KBM-7 (cell line): ENCODE measurements at places on chromosomes 16 and 17.
A peak's percentile ranks its signal among the peaks of the same experiment; 100 is the strongest.

- DNase-seq, result no peak
Measured at GRCh38 chr17:78940708-78941107, 15.5 kb upstream of the TIMP2 start.

- DNase-seq, result no peak
Measured at GRCh38 chr16:53962041-53962440, 258.1 kb downstream of the FTO start.

- peak; percentile 89 for DNase-seq
Measured at GRCh38 chr17:50139950-50140885, 10.3 kb upstream of the SAMD14 start.

GRCh38 chr16:752007-752312 is 8.6 kb upstream of the MSLN start:
- no peak for DNase-seq

DNA sequence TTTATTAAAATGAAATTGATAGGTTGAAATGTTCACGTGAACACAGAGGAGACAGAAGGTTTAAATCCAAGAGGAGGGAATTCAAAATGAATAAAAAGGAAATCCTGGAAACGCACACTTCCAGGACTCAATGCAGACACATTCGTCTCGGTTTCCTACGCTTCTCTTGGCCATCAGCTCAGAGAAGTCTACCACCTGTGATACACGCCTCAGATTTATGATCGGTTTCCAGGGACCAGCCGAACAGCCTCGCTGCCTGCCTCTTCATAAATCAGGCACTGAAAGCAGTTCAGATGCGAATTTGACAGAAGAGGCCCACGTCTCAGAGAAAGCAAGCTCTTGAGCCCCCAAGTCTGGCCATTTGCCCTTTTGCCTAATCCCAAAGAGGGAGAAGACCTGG is 125.5 kb upstream of the IRX3 start:
- no peak for DNase-seq

DNA sequence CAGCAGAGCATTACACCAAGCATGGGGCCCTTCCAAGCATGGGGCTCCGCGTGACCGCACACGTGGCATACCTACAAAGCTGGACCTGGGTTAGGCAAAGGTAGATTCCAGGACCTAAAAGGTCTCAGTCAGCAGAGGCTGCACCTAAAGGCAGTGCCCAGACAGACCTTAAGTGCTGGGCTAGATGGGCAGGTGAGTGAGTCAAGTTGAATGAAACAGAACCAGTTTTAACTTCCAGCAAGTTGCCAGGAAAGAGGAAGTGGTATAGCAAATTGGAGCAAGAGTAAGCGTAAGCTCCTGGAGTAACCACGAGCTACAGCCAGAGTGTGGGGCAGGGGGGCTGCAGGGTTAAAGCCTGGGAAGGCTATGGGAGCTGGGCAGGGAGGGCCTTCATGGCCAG is 49.5 kb downstream of the SRCIN1 start:
- peak; percentile 64 for DNase-seq

- DNase-seq, result no peak
Measured at GRCh38 chr16:4936991-4937781, at the start of gene PPL. PPL (minus strand) TSS chr16:4937148; CDS start chr16:4937045, 103 bp downstream.

GRCh38 chr17:81561494-81561885 is 9.3 kb upstream of the FAAP100 start:
- DNase-seq, result no peak

DNA sequence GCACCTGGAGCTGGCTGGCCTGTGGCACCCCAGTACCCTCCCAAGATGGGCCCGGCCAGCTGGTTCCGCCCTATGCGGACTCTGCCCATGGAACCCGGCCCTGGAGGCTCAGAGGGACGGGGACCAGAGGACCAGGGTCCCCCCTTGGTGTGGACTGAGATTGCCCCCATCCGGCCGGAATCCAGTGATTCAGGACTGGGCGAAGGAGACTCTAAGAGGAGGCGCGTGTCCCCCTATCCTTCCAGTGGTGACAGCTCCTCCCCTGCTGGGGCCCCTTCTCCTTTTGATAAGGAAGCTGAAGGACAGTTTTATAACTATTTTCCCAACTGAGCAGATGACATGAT is 12.0 kb downstream of the TBX21 start:
- DNase-seq, result no peak

DNA sequence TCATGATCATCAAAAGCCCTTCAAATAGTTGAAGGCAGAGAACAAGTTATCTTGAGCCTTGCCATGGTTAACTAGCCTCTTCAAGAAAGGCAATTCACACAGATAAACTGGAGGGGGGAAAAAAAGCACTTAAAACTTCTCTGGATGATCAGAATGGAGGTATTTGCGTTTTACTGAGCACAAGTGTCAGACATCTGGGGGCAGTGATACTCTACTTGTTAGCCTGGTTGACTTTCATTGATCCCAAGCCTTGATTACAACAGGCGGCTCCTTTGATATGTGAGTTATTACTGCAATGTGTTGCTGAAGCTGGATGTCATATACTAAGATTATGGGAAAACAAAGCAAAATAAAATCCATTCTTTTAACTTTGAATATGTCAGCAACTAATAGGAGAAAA is 155.0 kb upstream of the HS3ST3A1 start:
- no peak for DNase-seq

DNA sequence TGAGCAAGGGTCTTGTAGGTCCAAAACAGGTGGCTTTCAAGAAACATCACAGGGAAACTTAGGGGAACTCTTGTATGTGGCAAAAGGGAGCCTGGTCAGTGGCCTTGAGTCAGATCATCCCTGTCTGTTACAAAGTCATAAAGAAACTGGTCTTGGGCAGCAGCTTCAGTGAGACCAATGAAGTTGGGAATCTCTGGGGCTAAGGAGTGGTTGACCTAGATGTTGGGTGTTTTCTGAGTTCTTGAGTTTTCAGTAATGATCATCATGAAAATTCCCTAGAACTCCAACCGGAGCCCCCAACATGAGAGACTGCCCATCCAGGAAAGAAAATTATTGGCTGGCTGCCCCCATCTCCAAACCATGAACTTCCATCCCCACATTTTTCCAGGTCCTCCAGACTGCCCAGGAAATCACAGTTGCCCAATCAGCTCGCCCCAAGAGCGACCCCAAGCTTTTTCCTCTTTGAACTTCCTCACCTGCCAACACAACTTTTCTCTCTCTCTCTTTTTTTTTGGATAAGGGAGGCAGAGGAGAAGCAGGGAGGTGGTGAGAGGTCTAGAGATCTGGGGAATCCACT is 3.9 kb downstream of the CCR7 start:
- no peak for DNase-seq

- peak; percentile 87 for DNase-seq
Measured at GRCh38 chr17:68771867-68772515, 170.8 kb upstream of the FAM20A start.

DNA sequence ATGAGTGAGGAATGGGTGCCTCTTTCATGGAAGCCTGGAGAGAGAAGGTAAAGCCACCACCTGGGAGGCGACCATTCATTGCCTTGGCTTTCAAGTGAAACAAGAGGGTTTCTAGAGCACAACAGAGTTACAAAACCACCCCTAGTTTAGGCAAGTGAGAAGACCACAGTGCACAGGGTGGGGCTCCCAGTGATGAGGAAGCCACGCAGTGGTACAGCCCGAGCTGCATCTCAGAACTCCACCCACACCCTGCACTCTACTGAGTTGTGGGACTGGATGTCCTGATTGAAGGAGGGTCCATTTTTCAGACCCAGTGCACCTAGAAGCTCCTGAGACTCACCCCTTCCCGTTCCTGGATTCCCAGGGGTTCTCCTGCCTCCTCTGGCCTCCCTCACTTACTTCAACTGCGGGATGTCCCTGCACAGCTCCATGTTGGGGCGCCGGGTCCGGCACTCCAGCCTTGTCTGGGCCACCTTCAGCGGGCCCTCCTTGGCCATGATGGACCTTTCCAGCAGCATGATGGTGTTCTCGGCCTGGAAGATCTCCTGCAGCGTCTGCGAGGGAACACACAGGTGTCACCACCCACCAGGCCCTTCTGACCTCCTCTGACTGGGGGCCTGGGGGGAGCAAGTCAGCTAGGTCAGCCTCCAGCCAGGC is 55.1 kb upstream of the EMP2 start:
- DNase-seq, result no peak

GRCh38 chr17:4540687-4541327 is 14.4 kb downstream of the MYBBP1A start:
- DNase-seq, result no peak

- no peak for DNase-seq
Measured at GRCh38 chr16:81185416-81185815, 53.1 kb upstream of the BCO1 start.

DNA sequence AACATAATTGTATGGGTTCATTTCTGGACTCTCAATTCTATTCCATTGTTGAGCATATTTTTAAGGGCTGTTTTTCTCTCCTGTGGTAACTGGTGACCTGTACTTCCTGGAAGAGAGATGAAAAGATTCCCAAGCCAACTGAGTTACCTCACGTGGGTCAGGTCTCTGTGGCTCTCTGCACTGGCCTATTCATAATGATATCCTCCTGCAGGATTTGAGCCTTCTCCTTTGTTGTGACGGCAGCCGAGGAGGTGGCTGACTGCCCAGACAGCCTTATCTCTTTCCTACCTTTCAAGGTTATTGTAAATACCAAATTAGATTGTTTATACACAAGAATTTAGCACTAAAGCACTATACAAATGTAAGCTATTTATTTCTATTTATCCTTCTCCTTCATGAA is 2.7 kb upstream of the ACE start:
- DNase-seq, result no peak

- DNase-seq, result no peak
Measured at GRCh38 chr17:6475411-6475810, 31.2 kb downstream of the PIMREG start.

DNA sequence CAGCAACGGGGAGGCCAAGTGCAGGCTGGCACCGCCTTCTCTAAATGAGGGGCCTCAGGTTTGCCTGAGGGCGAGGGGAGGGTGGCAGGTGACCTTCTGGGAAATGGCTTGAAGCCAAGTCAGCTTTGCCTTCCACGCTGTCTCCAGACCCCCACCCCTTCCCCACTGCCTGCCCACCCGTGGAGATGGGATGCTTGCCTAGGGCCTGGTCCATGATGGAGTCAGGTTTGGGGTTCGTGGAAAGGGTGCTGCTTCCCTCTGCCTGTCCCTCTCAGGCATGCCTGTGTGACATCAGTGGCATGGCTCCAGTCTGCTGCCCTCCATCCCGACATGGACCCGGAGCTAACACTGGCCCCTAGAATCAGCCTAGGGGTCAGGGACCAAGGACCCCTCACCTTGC is 18.5 kb downstream of the NGFR start:
- DNase-seq, result no peak

DNA sequence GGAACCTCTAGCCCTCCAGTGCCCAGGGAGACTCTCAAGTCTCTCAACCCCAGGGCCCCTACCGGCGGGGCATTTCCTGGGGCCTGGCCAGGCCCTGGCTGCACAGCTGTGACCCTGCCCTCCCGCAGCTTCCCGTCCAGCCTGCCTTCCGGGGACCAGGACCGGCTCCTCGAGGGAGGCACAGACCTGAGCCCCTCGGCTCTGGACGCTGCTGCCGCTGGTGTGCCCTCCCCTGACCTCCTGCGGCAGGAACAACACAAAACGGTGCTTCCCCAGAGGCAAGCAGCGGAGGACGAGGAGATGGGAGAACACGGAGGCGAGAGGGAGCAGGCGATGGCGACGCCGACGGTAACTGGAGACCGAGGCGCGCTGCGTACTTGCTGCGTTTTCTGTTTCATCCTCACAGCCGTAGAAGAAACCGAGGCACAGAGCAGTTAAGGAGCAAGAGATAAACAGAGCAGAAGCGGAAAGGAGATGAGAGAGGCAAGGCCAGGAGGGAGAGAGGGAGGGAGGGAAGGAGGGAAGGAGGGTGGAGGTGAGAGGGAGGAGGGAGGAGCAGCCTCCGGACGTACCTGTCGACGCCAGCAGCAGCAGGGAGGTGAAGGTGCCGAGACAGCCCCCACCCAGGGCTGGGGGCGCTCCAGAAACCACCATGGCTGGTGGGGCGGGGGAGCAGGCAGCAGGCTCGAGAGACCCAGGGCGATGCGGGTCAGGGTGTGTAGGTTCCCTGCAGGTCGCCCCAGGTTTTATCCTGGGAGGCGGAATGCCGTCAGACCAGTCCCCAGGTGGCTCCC is at the start of gene PRSS22:
TSS of gene PRSS22 (minus strand) at position 720 of the 794 bp plus-strand sequence. CDS start at position 654, 66 bp downstream.
- no peak for DNase-seq

GRCh38 chr16:46884513-46885293 is 541 bp downstream of the GPT2 start:
- DNase-seq, result peak; percentile 44

DNA sequence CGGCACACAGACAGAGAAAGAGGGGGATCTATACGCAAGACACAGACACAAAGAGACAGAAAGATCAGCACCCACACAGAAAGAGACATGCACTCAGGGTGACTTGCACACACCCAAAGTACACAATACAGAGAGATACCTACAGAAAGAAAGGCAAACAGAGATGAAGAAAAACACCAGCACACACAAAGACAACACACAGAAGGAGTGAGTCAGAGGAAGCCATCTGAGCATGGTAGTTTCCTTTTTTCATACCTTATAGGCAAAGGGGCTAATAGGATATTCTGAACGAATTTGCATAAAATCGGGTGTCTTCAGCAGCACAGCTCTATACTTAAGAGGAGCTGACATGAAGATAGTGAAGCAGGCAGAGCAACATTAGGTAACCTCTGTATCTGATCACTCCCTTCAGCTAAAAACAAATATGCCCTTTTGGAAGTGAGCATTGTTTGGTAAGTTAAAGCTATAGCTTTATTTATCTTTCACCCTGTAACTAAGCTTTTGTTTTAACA is 198.6 kb downstream of the AATF start:
- DNase-seq, result peak; percentile 4

DNA sequence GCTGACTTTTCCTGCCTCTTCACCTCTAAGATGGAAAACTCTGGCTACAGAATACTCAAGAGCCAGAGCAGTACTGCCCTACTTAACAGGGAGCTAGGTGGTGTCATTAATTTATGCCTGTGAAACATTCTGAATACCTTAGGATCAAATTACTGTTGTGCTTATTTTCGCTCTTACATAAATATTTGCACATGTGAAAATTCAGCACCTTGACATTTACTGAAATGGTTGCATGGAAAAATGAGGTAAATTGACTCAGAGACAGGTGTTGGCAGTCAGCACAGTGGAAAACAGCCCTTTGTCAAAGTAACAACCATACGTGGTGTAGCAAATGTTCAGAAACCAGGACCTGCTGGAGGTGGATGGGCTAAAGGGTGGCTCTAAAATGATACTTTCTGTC is 193.6 kb downstream of the CDH8 start:
- DNase-seq, result no peak

DNA sequence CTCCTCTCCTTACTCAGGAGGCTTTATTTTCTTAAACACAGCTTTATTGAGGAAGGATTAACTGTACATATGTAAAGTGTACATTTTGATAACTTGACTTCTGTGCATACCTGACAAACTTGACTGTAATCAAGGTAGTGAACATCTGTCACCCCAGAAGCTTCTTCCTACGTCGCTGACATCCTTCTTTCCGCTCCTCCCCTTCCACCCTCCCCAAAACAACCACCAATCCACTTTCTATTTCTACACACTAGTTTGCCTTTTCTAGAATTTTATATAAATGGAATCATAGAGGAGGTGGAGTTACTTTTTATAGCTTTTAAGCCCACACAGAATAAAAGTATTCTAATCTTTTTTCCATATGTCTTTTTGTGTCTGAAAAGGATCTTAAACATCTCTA is 225.2 kb upstream of the RBFOX1 start:
- no peak for DNase-seq
